ENCODE measurements at places on chromosomes 3 and 15.
A peak's percentile ranks its signal among the peaks of the same experiment; 100 is the strongest.

GRCh38 chr15:90598679-90599078, 69.0 kb downstream of the CRTC3 start:
- no peak for DNase-seq

GRCh38 chr3:71433631-71434030, 149.9 kb downstream of the FOXP1 start:
- DNase-seq: no peak

DNA sequence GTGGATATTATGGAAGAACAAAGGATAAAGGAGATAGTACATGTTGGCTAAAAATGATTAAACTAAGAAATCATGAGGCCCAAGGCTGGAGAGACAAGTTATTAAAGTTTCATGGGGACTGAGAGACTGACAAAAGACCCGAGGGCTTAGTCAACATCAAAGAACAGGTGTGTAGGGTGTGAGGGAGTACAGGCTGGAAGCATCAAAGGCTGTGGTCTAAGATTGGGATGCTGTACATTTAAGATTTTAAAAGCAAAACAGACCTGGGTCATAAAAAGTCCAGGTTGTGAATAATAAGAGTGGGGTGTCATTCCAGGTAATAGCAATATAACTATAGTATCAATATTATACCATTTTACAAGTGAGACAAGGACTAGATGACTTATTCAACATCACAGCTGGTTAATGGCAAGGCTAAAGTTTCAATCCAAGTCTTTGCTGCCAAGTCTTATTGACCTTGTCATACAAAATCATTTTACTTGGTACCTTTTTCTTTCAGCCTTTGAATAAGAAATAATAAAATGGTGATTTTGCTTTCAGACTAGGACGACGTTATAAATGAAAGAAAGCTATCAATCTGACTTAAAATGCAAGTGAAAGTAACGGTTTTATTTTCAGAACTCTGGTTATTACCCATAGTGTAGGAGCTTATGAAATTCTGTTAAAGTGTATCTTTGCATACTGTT, 211.6 kb downstream of the TNIK start:
- no peak for DNase-seq

DNA sequence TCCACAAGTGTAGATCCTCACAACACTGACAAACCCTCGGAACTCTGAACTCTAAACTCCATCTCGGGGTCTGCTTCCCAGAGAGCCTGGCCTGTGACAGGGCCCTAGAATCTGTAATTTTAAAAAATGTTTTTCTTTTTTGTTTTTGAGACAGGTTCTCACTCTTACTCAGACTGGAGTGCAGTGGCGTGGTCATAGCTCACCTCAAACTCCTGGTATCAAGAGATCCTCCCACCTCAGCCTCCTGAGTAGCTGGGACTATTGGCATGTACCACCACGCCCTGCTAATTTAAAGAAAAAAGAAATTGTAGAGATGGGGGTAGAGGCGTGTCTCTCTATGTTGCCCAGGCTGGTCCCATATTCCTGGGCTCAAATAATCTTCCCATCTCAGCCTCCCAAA, 26.2 kb downstream of the CRABP1 start:
- DNase-seq: no peak

DNA sequence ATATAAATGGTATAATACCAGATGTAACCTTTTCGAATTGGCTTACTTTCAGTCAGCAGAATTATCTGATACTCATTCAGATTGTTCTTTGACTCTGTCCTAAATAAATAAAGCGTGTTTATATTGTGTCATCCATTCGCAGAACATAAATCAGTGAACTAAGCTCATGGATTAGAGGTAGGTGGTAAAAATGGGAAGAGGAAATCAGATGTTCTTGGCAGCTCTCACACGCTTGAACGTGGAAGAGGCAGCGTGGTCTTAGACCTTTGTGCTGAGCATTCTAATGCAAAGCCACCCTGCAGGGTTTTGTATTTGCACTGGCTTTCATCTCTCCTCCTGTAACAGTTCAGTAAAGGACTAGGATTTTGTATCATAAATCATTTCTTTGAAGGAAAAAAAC, 441.4 kb downstream of the GABRG3 start:
- no peak for DNase-seq

GRCh38 chr3:181709537-181710279, 2.0 kb upstream of the SOX2 start:
- peak; percentile 55 for DNase-seq

DNA sequence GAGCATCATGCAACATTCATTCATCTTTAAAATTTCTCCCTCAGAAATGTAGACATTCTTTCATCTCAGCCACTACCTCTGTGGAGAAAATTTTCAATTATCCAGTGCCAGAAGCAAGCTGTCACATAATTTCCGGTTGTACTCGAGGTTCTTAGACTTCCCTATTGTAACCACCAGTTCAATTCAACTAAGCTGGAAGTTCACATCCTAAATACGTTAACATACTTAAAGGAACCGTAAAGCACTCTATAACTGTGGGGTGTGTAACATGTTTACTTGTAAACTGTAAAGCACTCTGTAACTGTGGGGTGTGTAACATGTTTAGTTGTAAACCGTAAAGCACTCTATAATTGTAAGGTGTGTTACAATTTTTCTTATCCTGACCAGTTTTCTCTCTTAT, 150.3 kb downstream of the PLCL2 start:
- DNase-seq: no peak

DNA sequence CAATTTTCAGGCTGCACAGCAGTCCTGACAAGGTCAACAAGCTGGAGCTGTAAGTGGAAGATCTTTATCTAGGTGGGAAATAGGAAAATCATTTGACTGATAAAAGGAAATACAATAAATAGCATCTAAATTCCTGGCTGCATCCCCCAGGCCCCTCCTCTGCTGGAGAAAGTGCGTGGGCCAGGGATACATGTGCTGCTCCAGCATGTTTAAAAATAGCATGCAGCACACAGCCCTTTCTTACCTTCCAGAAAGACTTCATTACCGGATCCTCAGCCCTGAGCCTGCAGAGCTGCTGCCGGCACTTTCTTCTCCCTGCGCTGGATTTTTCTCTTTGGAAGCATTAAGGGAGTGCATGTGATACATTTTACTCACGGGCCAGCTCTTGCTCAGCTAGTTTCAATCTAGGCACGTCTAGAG, 77.3 kb downstream of the HMG20A start:
- peak; percentile 51 for DNase-seq

DNA sequence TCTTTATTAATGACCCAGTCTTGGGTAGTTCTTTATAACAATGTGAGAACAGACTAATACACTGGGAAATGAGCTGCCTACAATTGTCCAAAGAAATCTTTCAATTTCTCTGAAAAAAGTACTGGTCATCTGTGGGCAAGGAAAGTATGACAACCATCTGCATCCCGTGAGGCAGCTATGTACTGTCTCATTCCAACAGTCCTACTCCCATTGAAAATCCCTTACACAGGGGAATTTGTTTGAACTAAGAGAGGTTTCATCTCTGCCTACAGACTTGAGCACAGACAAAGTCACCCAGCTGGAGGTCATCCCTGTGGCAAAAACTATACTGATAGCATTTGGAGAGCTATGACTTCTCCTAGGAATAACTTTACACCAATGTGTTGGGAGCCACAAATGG, 27.1 kb downstream of the SHC4 start:
- no peak for DNase-seq

DNA sequence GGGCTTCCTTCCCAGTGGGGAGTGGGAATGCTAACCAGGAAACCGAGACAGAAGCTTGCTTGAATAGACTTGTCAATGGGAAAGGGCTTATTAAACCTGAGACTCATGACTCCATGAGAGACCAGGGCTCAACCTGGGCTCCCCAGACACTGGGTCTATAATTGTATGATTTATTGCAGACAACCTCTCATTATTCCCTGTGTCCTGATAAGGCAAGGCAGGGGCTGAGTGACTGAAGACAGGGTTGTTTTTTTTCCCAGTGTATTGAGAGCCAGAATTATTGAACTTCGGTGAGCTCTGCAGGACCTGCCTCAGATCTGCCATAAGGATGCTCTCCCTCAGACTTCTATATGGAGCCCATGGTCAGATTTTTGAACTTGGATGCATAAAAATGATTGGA, 79.5 kb upstream of the KLHL25 start:
- DNase-seq: no peak

GRCh38 chr15:31062911-31063310, 38.6 kb downstream of the TRPM1 start:
- no peak for DNase-seq

DNA sequence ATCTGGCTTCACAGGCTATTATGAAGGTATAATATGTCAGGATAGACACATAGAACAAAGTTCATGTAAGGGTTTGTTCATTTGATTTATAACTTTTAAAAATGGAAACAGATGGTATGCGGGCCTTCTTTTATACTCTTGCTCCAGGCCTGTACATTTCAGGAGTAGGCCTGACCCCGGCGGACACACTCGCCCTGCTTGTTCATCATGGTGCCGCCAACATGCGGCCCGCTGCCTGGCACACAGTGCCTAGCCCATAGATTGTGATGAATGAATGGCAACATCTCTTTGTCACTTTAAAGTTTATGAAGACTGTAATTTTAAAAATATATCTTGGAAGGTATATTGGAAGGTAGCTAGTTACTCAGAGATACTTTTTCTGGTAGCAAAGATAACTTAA, 92.1 kb upstream of the BLM start:
- DNase-seq: no peak

DNA sequence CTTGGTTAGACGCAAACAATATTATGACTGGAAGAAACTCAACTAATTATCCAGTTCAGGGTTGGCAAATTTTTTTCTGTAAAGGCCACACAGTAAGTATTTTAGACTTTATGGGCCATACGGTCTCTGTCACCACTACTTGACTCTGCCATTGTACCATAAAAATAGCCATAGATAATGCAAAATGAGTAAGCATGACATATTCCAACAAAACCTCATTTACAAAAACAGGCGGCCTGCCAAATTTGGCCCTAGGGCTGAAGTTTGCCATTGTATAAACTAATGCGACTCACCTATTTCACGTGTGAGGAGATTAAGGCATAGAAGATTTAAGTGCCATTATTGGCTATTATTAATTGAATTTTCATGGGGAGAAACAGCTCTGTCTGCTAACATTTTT, 116.8 kb upstream of the CNTN6 start:
- no peak for DNase-seq

DNA sequence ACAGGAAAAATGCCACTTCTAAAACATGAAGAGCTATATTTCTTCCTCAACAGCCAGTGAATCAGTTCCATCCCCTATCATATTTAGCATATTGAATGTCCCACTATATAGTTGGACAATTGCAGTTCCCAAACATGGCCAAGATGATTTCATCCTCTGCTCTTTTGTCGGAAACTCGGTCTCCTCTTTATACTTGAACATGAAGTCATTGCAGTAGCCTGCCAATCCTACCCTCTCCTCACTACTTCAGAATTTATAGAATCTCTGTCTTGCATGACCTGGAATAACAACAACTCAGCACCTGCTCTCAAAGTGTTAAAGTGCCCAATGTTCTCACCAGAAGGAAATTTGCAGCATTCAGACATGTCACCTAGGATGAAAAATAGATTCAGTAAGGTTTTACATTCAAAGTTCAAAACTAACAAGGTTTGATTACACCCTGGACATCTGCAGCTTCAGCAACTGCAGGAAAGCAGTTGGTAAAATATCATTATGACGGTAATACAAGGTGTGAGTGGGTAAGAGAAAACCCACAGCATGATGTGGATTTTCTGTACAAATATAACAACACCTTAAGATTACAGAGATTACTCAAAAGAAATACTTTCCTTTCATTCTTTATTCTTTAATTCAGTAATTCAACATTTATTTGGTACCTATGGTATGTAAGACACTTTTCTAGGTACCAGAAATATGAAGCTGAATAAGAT, 52.5 kb downstream of the TP63 start:
- DNase-seq: no peak

- DNase-seq: no peak
Observed at GRCh38 chr3:126678693-126679317, 23.9 kb upstream of the TXNRD3 start.

DNA sequence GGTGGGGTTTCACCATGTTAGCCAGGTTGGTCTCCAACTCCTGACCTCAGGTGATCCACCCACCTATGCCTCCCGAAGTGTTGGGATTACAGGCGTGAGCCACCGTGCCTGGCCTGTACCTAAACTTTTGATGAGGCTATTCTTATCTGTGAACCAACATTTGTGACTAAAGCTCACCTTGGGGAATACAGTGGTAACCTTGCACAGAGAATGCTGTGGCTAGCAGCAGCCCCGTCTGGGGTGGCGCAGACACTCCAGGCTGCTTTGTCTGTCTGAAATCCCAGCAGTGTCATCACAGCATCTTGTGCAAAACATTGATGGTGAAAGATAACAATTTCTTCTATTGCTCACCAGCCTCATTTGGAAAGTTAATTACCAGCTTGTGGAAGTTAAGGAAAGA, 58.9 kb downstream of the CMTM8 start:
- DNase-seq: no peak
